ENCODE measurements at places on chromosomes 5 and 9. TPM values are rescaled to one million over a fixed set of nuclear protein-coding genes. Genes with fewer than 3 reads are reported as not detected.

DNA sequence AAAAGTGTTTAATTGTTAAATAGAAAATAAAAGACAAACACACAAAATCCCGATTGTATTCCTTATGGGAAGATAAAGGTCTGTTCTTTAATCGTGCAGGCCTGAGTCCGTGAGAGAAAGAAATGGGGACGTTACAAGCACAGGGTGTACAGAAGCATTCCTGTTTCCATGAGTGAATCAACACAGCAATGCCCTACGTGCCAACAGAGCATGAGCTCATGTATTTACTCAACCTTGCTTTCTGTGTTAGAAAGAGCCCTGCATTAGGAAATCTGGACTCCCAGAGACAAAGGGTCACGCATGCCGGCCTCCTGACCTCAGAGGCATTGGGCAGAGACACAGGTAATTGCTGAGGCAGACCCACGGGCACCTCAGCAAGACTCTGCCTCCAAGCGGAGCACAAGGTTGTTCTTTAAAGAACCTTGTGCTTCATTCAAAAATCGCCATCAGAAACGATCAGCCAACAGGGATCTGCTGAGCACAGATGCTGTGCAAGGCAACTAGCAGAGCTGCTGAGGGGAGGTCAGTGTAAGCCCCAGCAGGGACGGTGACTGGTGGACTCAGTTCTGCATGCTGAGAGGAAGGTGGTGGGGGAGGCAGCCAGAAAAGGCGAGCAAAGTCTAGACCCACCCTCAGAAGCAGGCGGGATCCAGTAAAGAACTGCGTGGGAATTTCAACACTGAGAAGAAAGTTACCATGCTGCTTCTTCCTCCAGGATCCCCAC lies 101.0 kb downstream of the TLE1 start:
- no peaks in the 10 kb centered on the region for H3K4me1 ChIP-seq
- no peak overlapping the region for H3K27ac ChIP-seq
- no peak overlapping the region for H3K4me3 ChIP-seq
- H3K36me3 ChIP-seq, result no peaks in the 10 kb centered on the region
- DNase-seq, result no peak

LCN10 gene
- total RNA-seq, result 1.2 TPM

GRCh38 chr5:138696501-138696900 lies 56.7 kb upstream of the CTNNA1 start:
- no peak overlapping the region for H3K4me3 ChIP-seq
- DNase-seq, result no peak
- H3K36me3 ChIP-seq, result no peaks in the 10 kb centered on the region

- H3K4me3 ChIP-seq, result no peak overlapping the region
- H3K4me1 ChIP-seq, result no peaks in the 10 kb centered on the region
- H3K27ac ChIP-seq, result no peak overlapping the region
- no peaks in the 10 kb centered on the region for H3K27me3 ChIP-seq
- DNase-seq, result no peak
- H3K36me3 ChIP-seq, result no peaks in the 10 kb centered on the region
These were observed 98.1 kb upstream of the PAPPA start for GRCh38 chr9:116055536-116055935.

DNA sequence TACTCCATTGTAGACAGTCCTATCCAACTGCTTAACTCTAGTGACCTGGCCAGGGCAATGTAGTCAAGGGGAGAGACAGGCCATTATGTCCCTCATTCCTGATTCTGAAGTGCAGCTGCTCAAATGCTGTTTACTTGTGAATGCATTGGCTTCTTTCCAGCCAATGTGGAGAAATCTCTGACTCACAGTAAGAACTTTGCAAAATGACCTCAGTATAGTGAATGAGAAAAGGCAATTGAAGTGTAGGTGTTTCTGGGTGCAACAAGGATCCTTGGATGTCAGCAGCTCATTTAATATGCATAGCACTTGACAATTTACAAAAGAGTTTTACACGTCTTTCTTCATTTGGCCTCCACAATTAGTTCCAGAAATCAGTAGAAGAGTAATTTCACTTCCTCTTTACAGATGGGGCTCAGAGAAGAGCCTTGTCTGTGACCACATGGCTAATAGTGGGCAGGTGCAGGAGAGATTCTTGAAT lies 367.2 kb downstream of the OSTF1 start:
- H3K4me3 ChIP-seq, result no peak overlapping the region
- no peaks in the 10 kb centered on the region for H3K27me3 ChIP-seq
- H3K36me3 ChIP-seq, result no peaks in the 10 kb centered on the region
- H3K27ac ChIP-seq, result no peak overlapping the region

- no peaks in the 10 kb centered on the region for H3K4me1 ChIP-seq
- H3K27ac ChIP-seq, result no peak overlapping the region
- no peak overlapping the region for H3K4me3 ChIP-seq
These were observed 11.0 kb upstream of the PLAC8L1 start for GRCh38 chr5:146116361-146116760.

DNA sequence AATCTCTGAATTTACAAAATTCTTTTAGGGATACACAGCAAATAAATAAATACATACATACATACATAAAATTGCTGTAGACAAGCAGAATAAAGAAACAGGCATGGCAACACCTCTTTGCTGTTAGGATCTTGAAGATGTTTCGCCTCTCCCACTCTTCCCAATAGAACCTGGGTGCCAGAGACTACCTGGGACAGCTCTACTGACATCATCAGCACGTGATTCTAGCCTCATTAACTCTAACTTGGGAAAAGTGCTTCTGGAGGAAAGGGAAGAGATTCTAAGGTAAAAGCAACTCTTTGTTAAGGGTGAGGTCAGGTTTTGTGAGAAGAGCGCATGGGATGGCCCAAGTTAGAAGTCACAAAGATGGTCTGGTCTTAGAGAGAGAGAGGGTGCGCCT lies 339.1 kb downstream of the RFX3 start:
- no peaks in the 10 kb centered on the region for H3K4me1 ChIP-seq
- H3K4me3 ChIP-seq, result no peak overlapping the region
- no peak for DNase-seq
- no peaks in the 10 kb centered on the region for H3K36me3 ChIP-seq
- no peak overlapping the region for H3K27ac ChIP-seq
- no peaks in the 10 kb centered on the region for H3K27me3 ChIP-seq

DNA sequence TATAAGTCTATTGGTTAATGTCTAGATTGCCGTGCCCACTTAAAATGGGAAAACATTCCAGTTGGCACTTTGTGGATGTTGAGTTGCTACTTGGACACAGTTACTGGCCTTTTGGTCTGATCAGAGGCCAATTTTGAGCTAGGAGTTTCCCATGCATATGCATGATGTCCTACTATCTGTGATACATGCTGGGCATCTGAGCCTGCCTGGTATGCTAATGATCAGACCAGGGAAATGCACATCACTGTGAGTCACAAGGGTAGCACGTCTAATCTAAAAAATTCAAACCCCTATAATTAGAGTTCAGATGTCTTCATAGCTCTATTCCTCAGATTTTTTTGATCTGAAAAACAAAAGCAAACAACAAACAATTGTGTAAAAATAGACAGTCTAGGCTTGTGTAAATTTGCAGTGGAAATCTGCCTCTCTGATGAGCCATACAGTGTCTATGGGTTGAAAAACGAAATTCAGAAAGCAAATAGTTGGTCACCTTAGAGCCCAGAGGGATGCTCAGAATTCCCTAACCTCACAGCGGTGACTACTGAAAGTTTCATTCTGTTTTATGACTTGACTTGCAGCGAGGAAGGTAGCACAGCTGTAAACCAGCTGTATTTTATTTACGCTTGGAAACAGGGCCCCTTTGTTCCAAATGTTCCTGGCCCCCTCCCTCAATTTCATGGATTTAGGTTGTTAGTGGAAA lies 37.3 kb downstream of the PALM2AKAP2 start:
- DNase-seq, result no peak
- H3K36me3 ChIP-seq, result no peaks in the 10 kb centered on the region
- no peak overlapping the region for H3K27ac ChIP-seq
- no peaks in the 10 kb centered on the region for H3K27me3 ChIP-seq
- no peaks in the 10 kb centered on the region for H3K4me1 ChIP-seq
- no peak overlapping the region for H3K4me3 ChIP-seq

DNA sequence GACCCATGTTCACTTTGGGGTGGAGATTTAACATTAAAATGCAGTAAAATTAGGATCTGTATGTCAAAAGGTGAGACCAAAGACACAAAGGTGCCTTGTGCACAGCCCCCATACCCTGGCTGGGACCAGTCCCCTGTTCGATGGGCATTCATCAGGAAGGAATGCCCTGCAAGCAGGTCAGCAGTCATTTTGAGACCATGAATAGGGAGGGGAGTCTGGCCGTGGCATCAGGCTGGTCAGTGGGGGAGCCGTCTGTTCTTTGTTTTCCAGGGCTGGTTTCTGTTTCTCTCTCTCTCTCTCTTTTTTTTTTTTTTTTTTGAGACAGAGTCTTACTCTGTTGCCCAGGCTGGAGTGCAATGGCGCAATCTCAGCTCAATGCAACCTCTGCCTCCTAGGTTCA lies 68.9 kb upstream of the GOLM1 start:
- DNase-seq, result no peak
- no peaks in the 10 kb centered on the region for H3K36me3 ChIP-seq
- no peak overlapping the region for H3K27ac ChIP-seq
- H3K27me3 ChIP-seq, result no peaks in the 10 kb centered on the region
- no peaks in the 10 kb centered on the region for H3K4me1 ChIP-seq
- H3K4me3 ChIP-seq, result no peak overlapping the region

GRCh38 chr5:26660116-26660515 lies 378.3 kb downstream of the CDH9 start:
- DNase-seq, result no peak
- H3K27me3 ChIP-seq, result no peaks in the 10 kb centered on the region
- H3K36me3 ChIP-seq, result no peaks in the 10 kb centered on the region
- no peaks in the 10 kb centered on the region for H3K4me1 ChIP-seq
- no peak overlapping the region for H3K27ac ChIP-seq

GRCh38 chr5:63596254-63596653 lies 366.0 kb downstream of the HTR1A start:
- no peaks in the 10 kb centered on the region for H3K4me1 ChIP-seq
- no peak for DNase-seq
- H3K36me3 ChIP-seq, result no peaks in the 10 kb centered on the region
- H3K27me3 ChIP-seq, result no peaks in the 10 kb centered on the region
- no peak overlapping the region for H3K4me3 ChIP-seq

SLC34A3 gene
- not detected for total RNA-seq

DNA sequence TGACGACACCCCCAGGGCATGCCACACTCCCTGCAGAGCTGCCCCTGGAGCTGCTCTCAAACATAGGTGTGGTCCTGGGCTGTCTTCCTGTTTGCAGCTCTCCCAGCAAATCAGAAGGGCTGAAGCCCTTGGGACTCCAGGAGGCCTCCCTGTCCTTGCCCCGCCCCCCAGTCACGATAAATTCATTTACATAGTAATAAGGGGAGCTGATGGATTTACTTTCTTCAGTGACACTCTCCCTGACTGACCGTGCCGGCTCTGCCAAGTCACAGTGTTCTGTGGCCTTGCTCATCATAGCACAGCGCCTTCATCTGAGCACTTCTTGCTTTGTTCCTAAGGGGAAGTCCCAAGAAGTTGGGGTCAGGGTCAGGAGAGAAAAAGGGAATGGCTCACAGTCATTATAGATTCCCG lies 121.4 kb downstream of the ENC1 start:
- H3K4me3 ChIP-seq, result no peak overlapping the region
- no peak overlapping the region for H3K27ac ChIP-seq
- no peaks in the 10 kb centered on the region for H3K27me3 ChIP-seq
- no peak for DNase-seq
- H3K4me1 ChIP-seq, result no peaks in the 10 kb centered on the region
- no peaks in the 10 kb centered on the region for H3K36me3 ChIP-seq

DNA sequence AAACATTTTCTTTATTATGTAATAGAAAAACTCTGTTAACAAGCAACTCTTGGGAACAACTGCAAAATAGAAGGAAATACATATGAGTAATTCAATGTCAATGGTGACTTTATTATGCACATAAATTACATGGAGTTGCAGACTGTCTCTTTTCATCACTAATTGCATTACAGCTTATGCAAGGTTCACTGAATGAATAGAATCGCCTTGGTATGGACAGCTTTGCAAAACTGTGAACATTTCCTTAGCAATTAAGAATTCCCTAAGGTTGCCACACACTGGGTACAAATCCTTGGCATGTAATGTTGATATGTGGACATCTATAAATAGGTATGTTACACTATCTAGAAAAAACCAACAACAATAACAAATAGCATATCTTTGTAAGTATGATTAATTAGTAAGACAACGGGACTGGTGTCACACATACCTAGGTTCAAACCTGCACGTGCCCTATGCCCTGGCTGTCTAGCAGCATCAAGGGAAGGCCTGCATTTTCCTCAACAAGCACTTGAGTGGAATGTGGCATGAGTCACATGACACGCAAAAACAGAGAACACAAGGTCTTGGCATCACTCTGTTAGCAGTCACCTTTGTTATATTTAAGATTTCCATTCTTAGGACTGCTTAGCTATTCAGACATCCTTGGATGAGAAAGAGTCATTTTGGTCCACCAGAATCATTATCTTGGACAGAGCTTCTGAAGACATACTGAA lies 263.9 kb downstream of the CTNND2 start:
- H3K4me3 ChIP-seq, result no peak overlapping the region
- DNase-seq, result no peak
- H3K36me3 ChIP-seq, result no peaks in the 10 kb centered on the region
- H3K27me3 ChIP-seq, result no peaks in the 10 kb centered on the region
- H3K27ac ChIP-seq, result no peak overlapping the region

DNA sequence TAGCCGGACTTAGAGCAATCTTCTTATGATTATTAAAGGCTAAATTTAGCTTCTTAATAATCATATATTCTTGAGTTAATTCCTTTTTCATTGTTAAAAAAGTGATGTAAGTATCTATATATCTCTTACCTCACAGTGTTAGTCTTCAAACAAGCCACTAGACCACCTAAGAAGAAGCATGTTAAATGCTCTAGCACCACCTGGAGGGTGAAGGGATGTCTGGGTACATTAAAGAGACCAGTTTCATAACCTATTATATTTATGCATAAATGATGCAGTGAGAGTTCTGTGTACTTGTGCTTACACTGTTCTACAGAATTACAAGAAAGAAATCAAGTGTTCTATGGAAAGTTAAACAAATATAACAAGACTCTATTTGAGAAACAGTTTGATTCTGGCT lies 55.9 kb upstream of the SLCO6A1 start:
- no peak overlapping the region for H3K27ac ChIP-seq
- H3K4me1 ChIP-seq, result no peaks in the 10 kb centered on the region
- H3K27me3 ChIP-seq, result no peaks in the 10 kb centered on the region
- H3K4me3 ChIP-seq, result no peak overlapping the region

DNA sequence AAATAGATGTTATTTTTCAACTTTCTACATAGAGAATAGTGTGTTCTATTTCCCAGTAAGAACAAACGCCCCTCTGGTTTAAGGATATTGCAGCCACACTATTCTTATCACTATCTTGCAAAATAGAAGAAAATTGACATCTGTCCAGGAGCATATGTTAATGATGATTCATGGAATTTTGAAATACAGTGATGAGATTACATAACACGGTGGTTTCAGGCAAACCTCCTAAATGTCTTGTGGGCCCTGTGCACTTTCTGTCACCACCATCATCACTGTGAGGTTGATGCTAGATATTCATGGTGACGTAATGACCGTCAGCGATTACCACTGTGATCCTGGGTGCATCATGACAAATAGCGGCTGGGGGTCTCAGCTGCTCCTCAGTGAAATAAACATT lies 48.1 kb downstream of the CFAP90 start:
- H3K36me3 ChIP-seq, result no peaks in the 10 kb centered on the region
- H3K27ac ChIP-seq, result no peak overlapping the region
- no peak for DNase-seq
- no peaks in the 10 kb centered on the region for H3K4me1 ChIP-seq
- H3K27me3 ChIP-seq, result no peaks in the 10 kb centered on the region
- no peak overlapping the region for H3K4me3 ChIP-seq

Data from CD8-positive, alpha-beta memory T cell (primary cell).